Endodermal cell (in vitro differentiated cells): ENCODE measurements at places on chromosomes 2 and 18. TPM values are rescaled to one million over a fixed set of nuclear protein-coding genes. Genes with fewer than 3 reads are reported as not detected.

GRCh38 chr2:205481861-205482260 is 200.4 kb upstream of the NRP2 start:
- DNase-seq = no peak
- no peaks in the 10 kb centered on the region for H3K27me3 ChIP-seq
- H3K4me3 ChIP-seq = no peak overlapping the region
- H3K27ac ChIP-seq = no peak overlapping the region
- no peaks in the 10 kb centered on the region for H3K4me1 ChIP-seq

DNA sequence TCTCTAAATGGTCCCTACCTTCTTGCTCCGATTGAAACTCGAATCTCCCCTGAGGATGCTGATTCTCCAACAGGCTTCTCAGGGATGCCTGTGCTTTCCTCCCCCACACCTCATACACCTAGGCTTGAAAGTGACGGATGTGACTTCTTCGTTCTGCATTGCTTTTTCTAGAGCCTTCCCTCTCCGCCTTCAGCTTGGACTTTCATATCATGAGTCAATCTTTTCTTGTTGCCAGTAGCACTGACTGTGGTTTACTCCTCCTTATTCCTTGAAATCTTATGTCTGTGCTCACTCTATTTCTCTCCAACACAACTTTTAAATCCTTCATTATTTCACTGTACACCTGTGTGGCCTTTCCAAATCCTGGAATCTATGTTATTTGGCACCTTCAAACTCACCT is 451.4 kb downstream of the TMX3 start:
- no peaks in the 10 kb centered on the region for H3K36me3 ChIP-seq
- no peaks in the 10 kb centered on the region for H3K4me1 ChIP-seq
- H3K4me3 ChIP-seq = no peak overlapping the region
- no peak overlapping the region for H3K27ac ChIP-seq

GRCh38 chr2:42953216-42953615 is 160.8 kb upstream of the HAAO start:
- H3K27me3 ChIP-seq = no peaks in the 10 kb centered on the region
- H3K27ac ChIP-seq = no peak overlapping the region
- H3K36me3 ChIP-seq = no peaks in the 10 kb centered on the region
- peaks cover 6% of the 10 kb centered on the region for H3K4me1 ChIP-seq

- H3K36me3 ChIP-seq = no peaks in the 10 kb centered on the region
- H3K27ac ChIP-seq = no peak overlapping the region
- DNase-seq = no peak
These were observed 48.3 kb upstream of the TMEM18 start for GRCh38 chr2:725468-725867.

Gene LCT
- total RNA-seq = 0.06 to 0.11 TPM in 2 of 3 replicates, not detected in the other

Gene GPR75
- 6.0 and 6.7 TPM in 2 replicates for total RNA-seq
